ENCODE measurements at places on chromosomes 6 and 20. TPM values are rescaled to one million over a fixed set of nuclear protein-coding genes. Genes with fewer than 3 reads are reported as not detected.
A peak's percentile ranks its signal among the peaks of the same experiment; 100 is the strongest.

The ANGPT4 gene
- total RNA-seq = not detected

DNA sequence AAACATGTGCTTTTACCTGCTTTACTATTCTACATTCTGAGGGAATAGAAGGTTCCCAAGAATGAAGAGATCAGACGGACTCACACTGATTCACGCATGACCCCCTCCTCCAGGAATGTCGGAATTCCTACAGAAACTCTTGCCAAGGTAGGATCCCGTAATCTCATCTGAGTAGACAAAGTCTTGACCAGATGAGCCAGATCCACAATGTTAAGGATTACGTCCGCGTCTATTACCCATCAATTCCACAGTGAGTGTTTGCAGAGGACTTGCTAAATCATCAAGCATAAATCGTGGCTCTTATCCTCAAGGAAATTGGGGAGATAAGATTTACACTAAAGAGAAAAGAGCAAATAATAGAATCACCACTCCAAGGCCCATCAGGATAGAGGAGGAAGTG, 245.9 kb upstream of the FOXQ1 start:
- DNase-seq = no peak

The HMGN3 gene
- 44.4 TPM for total RNA-seq

- no peak for DNase-seq
Observed at GRCh38 chr6:111925296-111925695, 52.0 kb upstream of the FYN start.

DNA sequence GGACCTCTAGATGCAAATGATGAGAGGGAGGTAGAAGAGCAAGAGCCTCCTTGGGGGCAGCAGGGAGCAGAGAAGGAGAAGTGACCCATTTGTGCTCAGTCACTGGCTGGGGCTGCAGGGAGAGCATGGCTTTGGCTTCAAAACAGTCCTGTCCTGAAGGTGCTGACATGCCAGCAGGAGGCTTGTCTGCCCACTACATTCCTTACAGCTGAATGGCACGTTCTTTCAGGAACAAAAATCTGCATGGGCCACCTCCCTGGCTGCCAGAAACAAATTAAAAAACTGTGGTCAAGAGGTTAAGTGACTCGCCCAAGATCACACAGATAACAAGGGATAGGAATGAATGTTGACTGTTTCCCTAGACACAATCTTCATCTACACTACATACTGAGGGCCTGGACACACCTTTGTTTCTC, 188.8 kb downstream of the HIVEP2 start:
- no peak for DNase-seq

The TRIM10 gene
- total RNA-seq = 0.08 TPM

The B3GAT2 gene
- 0.05 TPM for total RNA-seq

DNA sequence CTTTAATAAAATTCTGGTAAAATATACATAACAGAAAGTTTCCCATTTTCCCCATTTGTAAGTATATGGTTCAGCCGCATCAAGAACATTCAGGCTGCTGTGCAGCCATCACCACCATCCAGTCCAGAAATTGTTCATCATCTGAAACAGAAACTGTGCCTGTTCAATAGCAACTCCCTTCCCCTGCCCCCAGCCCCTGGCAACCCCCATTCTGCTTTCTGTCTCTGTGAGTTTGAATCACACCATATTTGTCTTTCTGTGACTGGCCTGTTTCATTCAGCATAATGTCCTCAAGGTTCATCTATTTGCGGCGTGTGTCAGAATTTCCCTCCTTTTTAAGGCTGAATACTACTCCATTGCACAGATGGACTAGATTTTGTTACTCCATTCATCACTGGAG, 19.1 kb downstream of the VSTM2L start:
- peak; percentile 32 for DNase-seq

The EPB41L2 gene
- total RNA-seq = 25.6 TPM

The PPP1R16B gene
- total RNA-seq = 113 TPM

GRCh38 chr20:63947638-63948456, 8.4 kb downstream of the UCKL1 start:
- peak; percentile 51 for DNase-seq

- peak; percentile 56 for DNase-seq
Observed at GRCh38 chr6:170271771-170272314, 19.0 kb downstream of the DLL1 start.

The SHLD1 gene
- total RNA-seq = 7.9 TPM

GRCh38 chr6:63663147-63663955, 27.7 kb downstream of the PHF3 start:
- no peak for DNase-seq

The SLC35D3 gene
- total RNA-seq = not detected

- DNase-seq = no peak
Observed at GRCh38 chr6:73525546-73526330, 4.9 kb upstream of the EEF1A1 start.

The MCCD1 gene
- total RNA-seq = not detected

Measured in activated CD4-positive, alpha-beta memory T cell treated with anti-CD3 and anti-CD28 coated beads, Interleukin-2, amount 10 ng/mL, durations not matched to agents 7 days and 5 days (primary cell).